Osteocyte (in vitro differentiated cells): ENCODE measurements at places on chromosomes 2 and 18. TPM values are rescaled to one million over a fixed set of nuclear protein-coding genes. Genes with fewer than 3 reads are reported as not detected.
A peak's percentile ranks its signal among the peaks of the same experiment; 100 is the strongest.

DNA sequence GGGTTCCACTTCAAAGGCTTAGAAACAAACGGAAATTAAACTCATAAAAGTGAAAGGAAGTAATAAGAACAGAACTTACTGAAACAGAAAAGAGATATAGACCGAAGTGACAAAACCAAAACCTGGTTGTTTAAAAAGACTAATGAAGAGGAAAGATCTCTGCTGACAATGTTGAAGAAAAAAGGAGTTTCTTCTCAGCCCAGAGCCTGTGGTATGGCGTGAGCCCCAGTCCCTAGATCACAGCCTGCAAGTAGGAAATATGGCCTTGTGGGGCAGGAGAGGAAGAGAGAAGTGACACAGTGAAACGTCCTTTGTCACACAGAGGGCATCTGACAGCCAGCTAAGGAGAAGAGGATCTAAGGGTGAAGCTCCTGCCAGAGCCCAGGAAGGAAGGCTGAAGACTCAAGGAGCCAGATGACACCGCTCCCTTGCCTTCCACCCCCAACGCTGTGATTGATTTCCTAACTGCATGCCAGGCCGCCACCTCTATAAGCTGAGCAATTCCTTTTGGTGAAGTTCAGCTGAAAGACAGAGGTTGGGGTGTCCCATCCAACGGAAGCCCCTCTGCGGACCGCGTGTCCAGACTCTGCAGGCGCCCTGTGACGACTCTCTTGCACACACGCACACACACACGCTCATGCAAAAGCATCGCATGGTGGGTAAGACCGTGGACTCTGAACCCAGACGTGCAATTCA lies 141.1 kb downstream of the HDAC4 start:
- no peak overlapping the region for H3K27ac ChIP-seq
- H3K4me1 ChIP-seq: peaks cover 14% of the 10 kb centered on the region
- DNase-seq: no peak
- no peak overlapping the region for H3K4me3 ChIP-seq
- H3K36me3 ChIP-seq: no peaks in the 10 kb centered on the region

- peaks cover 68% of the 10 kb centered on the region for H3K27me3 ChIP-seq
- no peak overlapping the region for H3K4me3 ChIP-seq
- no peak overlapping the region for H3K27ac ChIP-seq
Observed at GRCh38 chr18:31103423-31103822, 1.2 kb upstream of the DSC2 start.

NEU2 gene
- not detected in 2 replicates for total RNA-seq

DNA sequence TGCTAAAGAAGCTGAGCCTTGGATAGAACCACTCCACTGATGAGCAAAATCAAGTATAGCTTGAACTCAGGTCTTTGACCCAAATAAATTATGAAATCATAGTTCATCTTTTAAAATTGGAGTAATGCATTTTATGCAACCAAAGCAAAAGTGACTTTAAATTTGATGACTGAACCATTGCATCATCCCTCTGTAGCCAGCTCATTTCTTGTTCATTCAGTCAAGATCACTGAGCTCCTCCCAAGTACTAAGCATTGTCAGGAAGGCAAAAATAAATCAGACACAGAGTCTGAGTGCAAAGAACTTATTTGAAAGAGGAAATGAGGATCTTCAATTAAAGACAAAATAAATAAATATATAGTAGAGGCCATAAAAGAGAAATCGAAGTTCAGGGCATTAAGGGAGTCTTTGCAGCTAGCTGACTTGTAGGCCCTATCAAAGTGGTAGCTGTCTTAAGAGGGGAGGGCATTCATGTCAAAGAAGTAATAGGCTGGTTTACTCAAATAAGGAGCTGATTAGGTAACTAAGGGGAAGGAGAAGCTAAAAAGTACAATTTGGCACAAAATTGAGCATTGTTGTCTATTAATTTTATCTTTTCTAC lies 411.8 kb downstream of the MTX2 start:
- peaks cover 4% of the 10 kb centered on the region for H3K27me3 ChIP-seq
- no peak overlapping the region for H3K27ac ChIP-seq
- no peak for DNase-seq
- no peak overlapping the region for H3K4me3 ChIP-seq
- H3K4me1 ChIP-seq: no peaks in the 10 kb centered on the region

- peak overlapping the region; percentile 71 for H3K4me3 ChIP-seq
- peak overlapping the region; percentile 84 for H3K27ac ChIP-seq
- peaks cover 15% of the 10 kb centered on the region for H3K36me3 ChIP-seq
- peaks cover 68% of the 10 kb centered on the region for H3K4me1 ChIP-seq
- no peaks in the 10 kb centered on the region for H3K27me3 ChIP-seq
Observed at GRCh38 chr2:236169741-236170589, 1.8 kb upstream of the GBX2 start.

DNA sequence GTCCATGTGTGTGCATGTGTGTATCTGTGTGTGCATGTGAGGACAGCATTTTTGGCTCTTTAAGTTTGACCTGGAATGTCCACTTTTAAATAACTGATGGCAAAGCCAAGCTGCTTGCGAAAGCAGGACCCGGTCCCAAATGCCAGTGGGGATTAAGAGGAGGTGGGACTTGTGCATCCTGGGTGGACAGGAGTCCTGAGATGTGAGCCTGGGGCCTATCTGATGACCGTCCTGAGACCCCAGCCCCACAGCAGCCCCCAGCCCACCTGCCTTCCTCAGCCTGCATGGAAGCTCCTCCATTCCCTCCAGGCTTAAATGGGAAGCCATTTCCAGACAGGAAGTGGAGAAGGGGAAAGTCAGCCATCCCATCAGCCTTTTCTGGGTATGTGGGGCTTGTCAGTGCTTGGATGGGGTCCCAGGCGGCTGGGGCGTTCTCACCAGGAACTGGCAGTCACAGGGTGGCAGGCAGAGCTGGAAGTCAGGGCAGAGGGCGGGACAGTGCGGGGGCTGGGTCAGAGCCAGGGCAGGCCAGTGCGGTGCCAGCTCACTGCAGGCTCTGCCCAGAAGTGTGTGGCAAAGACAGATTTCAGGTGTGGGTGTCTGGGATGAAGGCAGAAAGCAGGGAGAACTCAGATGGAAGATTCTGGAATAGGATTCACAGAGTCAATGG lies 117.8 kb downstream of the ACKR3 start:
- H3K4me1 ChIP-seq: peaks cover 43% of the 10 kb centered on the region
- DNase-seq: no peak
- H3K4me3 ChIP-seq: no peak overlapping the region
- no peak overlapping the region for H3K27ac ChIP-seq
- no peaks in the 10 kb centered on the region for H3K27me3 ChIP-seq
- H3K36me3 ChIP-seq: no peaks in the 10 kb centered on the region

- H3K4me1 ChIP-seq: no peaks in the 10 kb centered on the region
- no peak overlapping the region for H3K27ac ChIP-seq
- no peaks in the 10 kb centered on the region for H3K36me3 ChIP-seq
- no peak overlapping the region for H3K4me3 ChIP-seq
- no peaks in the 10 kb centered on the region for H3K27me3 ChIP-seq
Observed at GRCh38 chr2:1136067-1136466, 185.4 kb downstream of the SNTG2 start.

GRCh38 chr2:119267604-119268003 lies 44.0 kb downstream of the STEAP3 start:
- no peak overlapping the region for H3K27ac ChIP-seq
- no peak overlapping the region for H3K4me3 ChIP-seq
- no peak for DNase-seq
- H3K4me1 ChIP-seq: no peaks in the 10 kb centered on the region
